Heart right ventricle (tissue), 16 donors: ENCODE measurements at places on chromosomes 12 and 14. TPM values are rescaled to one million over a fixed set of nuclear protein-coding genes. Genes with fewer than 3 reads are reported as not detected.

The INSM2 gene
- total RNA-seq = not detected

The CIROP gene
- total RNA-seq = not detected

The OR10P1 gene
- not detected for total RNA-seq

The ZNF891 gene
- total RNA-seq = 1.00 TPM

The SLCO1B1 gene
- total RNA-seq = not detected

DNA sequence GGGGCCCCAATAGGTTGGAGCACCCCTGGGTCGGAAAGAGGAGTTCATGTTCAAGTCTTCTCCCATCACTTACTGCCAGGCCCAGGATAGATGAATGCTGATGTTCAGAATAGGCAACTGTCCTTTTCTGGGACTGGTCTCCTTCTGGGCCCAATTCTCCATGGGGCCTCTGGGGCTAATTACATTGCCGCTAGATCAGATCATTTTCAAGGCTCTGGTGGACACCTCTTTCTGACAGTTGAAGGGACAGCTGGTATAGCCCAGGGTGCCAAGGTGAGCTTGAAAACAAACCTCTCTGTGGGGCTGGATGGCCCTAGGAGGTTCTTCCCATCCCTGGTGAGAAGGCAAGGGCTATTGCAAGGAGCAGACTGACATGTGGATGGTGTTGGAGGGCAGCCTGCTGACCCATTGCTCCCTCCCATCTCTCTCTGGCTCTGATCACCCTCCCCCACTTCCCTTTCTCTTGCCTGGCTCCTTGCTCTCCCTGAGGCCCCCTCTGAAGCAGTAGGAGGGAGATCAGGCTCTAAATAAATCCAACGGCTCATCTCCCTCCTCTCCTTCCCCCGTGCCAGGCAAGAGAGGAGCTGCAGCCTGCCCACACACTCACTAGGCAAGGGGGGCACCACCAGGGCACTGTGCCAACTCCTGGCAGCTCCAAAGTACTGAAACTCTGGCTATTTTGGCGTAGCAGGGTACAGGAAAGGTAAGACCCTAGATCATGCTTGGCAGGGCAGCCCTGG, 1.9 kb downstream of the CACNB3 start:
- H3K4me1 ChIP-seq = peaks cover 33% of the 10 kb centered on the region
- no peak overlapping the region for H3K27ac ChIP-seq
- H3K4me3 ChIP-seq = no peak overlapping the region
- no peak for DNase-seq
- H3K36me3 ChIP-seq = no peaks in the 10 kb centered on the region
- no peaks in the 10 kb centered on the region for H3K27me3 ChIP-seq

DNA sequence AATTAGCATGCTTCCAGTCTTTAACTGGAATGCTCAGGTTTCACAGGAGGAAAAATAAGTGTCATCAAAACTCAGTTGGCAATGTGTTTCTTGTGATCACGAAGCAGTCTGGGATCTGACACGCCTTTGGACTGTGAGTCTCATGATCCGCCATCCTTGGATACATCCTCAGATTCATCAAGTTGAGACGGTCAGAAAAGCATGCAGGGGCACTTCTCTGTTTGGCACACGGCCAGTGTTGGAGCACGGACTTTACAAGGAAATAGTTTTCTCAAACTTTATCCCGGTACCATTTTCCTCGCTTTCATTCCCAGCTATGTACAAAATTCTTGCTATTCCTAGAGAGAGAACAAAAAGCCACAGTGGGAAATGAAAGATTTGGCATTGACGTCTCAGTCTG, 88.4 kb upstream of the PARP11 start:
- H3K4me1 ChIP-seq = no peaks in the 10 kb centered on the region
- H3K4me3 ChIP-seq = no peak overlapping the region
- no peaks in the 10 kb centered on the region for H3K27me3 ChIP-seq
- H3K36me3 ChIP-seq = no peaks in the 10 kb centered on the region
- no peak overlapping the region for H3K27ac ChIP-seq

- no peaks in the 10 kb centered on the region for H3K27me3 ChIP-seq
- DNase-seq = no peak
- no peaks in the 10 kb centered on the region for H3K36me3 ChIP-seq
- no peak overlapping the region for H3K27ac ChIP-seq
- no peak overlapping the region for H3K4me3 ChIP-seq
Measured at GRCh38 chr14:94540031-94540794, 21.0 kb upstream of the SERPINA4 start.

DNA sequence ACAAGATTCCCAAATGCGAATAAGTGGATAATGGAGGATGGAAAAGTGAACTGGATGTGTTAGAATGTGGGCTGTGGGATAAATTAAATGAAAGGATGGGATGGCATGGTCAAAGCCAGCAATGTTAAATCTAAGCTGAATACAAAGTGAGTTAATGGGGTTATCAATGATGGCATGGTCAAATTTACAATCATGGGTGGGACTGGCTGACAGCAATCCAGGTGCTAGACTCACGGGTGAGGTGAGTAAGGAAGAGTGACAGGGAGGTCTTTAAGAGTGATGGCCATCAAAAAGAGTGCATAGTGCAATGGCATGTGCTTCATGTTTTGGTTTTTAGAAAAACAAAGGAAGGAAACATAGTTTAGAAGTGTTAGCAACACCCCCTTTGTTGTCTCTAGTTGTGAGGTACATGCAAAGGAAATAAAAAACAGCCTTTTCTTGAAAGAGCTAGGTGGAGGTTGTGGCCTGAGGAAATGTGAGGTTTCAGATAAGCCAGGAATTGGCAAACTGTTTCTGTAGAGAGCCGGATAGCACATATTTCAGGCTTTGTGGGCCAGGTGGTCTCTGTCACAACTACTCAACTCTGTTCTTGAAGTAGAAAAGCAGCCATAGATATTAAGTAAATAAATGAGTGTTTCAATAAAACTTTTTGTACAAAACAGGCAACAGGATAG, 328.7 kb downstream of the RPL10L start:
- DNase-seq = no peak
- no peak overlapping the region for H3K4me3 ChIP-seq
- no peak overlapping the region for H3K27ac ChIP-seq
- no peaks in the 10 kb centered on the region for H3K27me3 ChIP-seq

- H3K27ac ChIP-seq = peak overlapping the region; percentile 88
- no peaks in the 10 kb centered on the region for H3K27me3 ChIP-seq
- H3K4me1 ChIP-seq = peaks cover 15% of the 10 kb centered on the region
- H3K4me3 ChIP-seq = no peak overlapping the region
- H3K36me3 ChIP-seq = no peaks in the 10 kb centered on the region
Measured at GRCh38 chr12:123478069-123478468, 20.1 kb downstream of the SNRNP35 start.

DNA sequence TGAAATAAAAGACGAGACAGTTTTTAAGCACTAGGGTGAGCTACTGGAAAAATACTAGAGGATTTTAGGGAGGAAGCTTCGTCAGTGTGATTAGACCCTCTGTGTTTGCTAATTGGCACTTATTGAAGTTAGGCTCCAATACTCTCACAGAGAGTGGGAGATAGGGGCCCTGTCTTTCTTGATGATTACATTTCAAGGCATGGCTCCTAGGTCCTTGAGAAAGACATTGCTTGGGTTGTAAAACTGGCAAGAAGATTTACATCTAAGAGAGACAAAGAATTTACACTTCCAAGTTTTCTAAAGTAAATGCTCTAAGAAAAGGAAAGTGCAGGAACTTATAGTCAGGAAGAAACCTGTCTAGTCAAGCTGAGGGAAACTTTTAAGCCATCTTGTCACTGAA, 183.2 kb downstream of the C12orf50 start:
- H3K4me3 ChIP-seq = no peak overlapping the region
- no peaks in the 10 kb centered on the region for H3K36me3 ChIP-seq
- H3K27me3 ChIP-seq = no peaks in the 10 kb centered on the region
- DNase-seq = no peak
- H3K27ac ChIP-seq = no peak overlapping the region

GRCh38 chr12:123391546-123392343, 7.8 kb downstream of the KMT5A start:
- peaks cover 63% of the 10 kb centered on the region for H3K36me3 ChIP-seq
- no peaks in the 10 kb centered on the region for H3K27me3 ChIP-seq
- no peak overlapping the region for H3K4me3 ChIP-seq
- peak overlapping the region; percentile 17 for H3K27ac ChIP-seq
